ENCODE measurements at places on chromosomes 4 and X.
A peak's percentile ranks its signal among the peaks of the same experiment; 100 is the strongest.

- peak; percentile 70 for DNase-seq
These were observed 182.5 kb upstream of the NPY2R start for GRCh38 chr4:155025762-155026457.

DNA sequence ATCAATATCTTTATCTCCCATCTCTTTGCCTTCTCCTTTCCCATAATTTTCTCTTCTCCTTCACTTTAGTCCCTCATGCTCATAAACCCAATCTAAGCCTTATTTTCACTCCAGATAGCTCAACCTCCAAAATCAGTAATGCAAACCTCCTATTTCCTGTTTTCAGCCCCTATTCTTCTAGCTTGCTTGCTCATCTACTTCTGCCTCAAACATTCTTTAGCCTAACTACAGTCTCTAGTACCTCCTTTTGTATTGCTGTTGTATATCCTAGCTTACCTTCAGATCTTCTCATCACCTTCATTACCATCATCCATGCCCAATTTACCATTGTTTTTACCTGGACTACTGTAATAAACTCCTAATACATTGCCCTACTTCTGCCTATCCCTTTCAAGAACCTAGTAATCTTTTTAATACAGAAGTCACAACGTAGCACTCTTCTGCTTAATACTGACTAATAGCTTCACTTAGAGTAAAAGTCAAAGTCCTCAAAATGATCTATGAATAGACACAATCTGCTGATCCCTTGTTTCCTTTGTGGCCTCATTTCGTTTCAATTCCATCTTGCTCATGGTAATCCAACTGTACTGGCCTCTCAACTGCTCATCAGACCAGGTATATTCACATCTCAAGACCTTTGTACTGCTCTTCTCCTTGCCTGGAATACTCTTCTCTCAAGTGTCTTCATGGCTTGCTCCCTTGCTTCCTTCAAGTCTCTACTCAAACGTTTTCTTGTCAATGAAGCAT, 123.4 kb downstream of the FAM13A start:
- no peak for DNase-seq

GRCh38 chrX:46630141-46630540, 56.6 kb downstream of the CHST7 start:
- no peak for DNase-seq

DNA sequence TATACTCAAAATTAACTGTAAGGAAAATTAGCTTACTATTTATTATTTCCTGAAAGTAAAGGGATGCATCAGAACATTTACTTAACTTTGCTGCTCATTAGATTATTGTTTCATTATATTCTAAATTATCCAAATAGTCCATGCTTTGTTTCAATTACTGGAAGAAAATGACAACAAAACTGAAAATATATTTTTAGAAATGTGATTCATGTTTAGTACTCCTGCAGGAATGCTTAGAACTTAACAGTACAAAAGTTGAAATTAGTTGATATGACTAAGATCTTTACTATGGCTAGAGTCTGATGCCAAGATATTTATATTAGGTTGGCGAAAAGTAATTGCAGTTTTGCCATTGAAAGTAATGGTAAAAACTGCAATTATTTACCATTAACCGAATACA, 660.5 kb upstream of the PABPC4L start:
- DNase-seq, result no peak

GRCh38 chrX:115592997-115593734, 32.2 kb downstream of the PLS3 start:
- no peak for DNase-seq

DNA sequence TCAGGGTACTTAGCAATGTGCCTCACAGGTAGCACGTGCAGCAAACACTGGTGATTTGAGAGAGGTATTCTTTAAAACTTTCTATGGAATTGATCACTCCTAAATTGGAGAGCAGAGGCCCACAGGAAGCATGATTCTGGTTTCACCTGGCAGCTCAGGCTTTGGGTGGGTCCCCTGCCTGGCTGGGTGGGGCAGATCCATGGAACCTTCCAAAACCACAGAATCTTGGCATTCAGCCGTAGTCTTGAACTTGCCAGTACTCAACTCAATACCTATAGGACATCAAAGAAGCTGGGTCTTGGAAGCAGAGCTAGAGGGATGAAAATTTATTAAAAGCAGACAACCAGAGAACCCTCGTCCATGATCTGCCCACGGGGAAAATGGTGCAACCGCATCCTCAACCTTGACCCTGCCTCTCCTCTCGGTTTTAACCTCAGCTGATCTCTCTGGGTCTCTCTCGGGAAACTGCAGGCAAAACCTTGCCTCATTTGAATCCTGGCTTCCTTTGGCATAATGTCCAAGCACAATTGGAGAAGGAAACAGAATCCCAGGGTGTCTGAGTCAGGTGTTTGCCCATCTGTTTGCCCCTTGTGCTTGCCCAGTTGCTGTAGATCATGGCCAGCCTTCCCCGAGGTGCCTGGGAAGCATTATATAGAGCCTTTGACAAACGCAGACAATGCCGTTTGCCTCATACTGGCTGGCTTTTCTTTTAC, 22.9 kb downstream of the OTOP1 start:
- DNase-seq, result no peak

GRCh38 chr4:25981749-25982148, 67.7 kb downstream of the SMIM20 start:
- DNase-seq, result no peak

DNA sequence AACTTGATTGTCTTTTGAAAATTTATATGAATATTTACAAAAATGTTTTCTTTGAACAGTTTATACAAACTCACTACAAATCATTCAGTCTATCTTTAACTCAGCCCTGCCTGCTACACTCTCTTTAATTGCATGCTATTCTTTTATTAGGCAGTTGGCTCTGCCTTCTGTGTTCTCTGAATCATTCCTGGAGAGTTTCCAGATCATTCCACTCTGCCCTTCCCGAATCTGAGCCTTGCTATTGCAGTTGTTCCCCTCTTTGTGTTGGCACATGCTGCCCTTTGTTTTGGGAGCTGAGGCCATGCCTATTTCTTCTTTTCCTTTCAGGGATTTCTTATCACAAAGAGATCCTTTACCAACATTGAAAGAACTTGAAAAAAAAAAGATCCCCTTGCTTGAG, 8.7 kb upstream of the TECRL start:
- DNase-seq, result no peak

DNA sequence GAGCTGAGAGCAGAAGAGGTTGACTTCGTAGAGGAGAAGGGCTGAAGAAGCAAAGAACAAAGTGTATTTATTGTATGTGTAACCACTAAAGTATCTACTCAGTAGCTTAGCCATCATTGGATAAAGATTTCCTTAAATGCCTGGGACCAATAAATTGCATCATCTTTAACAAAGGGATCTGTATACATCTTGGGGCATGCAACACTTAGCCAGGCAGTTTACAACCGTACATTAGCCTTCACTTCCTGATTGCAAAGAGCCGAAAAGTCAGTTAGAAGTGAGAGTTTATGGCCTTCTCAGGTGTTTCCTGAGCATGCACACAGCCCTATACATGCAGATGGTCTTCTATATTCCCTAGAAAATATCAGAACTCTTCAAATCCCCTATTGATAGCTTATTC, 68.0 kb upstream of the MAGED1 start:
- no peak for DNase-seq

GRCh38 chr4:108168671-108169523, at the start of gene LEF1:
Gene LEF1, minus strand, starts transcription at chr4:108168932. Its CDS starts 1,165 bp downstream, at chr4:108167767.
- no peak for DNase-seq

DNA sequence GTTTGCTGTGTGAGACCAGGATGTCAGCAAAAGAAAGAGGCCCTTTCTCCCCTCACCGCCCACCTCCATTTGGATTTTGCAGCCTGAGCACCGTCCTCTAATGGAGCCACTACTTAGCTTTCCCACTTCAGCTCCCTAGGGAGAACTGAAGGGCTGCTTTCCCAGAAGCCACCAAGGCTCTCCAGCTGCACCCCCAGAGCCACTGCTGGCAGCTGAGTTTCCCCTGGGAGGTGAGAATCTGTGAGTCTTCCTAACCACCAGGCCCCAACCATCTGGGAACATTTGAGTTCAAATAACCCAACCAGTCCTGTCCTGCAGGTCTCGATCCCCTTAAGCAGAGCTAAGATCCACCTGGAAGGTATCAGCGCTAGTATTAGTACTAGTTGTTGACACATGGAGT, 173.1 kb upstream of the USP9X start:
- no peak for DNase-seq

DNA sequence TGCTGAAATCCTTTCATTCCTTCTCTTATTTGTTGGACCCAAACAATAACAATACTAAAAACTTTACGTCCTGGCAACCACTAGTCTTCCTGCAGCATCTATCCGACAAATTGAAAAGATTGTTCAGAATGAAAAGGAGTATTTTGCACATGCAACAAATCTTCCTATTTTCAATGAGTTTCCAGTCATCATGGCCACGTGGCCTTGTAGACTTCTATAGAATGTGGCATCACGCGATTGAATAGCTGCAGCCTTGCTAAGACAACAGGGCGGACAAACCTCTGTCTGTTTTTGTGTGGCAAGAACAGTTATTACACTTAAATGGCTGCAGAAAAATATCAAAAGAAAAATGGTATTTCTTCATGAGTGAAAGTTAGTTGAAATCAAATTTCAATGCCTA, 297.9 kb upstream of the LCORL start:
- no peak for DNase-seq

- DNase-seq, result no peak
These were observed 372.9 kb downstream of the STIM2 start for GRCh38 chr4:27233531-27233930.

DNA sequence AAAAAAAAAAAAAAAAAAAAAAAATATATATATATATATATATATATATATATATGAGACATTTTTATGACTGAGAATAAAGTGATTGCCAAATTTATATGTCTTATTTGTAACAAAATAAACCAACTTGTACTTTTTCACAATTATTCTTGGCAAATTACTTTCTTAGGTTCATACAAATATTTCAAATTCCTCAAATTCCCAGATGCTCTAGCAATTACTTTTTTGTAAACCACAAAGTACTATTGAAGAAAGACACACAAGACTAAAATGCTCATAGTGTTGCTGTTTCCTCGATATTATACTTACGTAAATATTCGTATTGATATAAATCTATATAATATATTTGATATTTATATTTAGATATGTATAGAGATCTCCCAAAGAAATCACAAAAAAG, 390.0 kb downstream of the FAT4 start:
- DNase-seq, result no peak

DNA sequence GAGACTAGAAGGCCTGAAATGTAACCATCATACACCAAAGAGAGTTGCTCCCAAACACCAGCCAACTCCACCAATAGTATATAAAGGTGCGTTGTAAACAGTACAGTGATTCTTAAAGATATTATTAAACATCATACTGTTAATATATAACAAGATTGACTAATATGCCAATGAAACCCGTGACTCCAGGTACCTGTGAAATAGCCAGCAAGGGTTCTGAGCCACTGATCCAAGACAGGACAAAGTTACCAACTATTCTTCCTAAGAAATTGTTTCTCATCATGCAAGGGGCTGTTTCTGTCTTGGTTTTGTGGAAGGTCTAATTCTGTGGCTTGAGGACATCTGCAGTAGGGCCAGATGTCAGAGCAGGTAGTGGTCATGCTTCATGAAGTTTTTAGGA, 47.2 kb downstream of the FHL1 start:
- DNase-seq, result no peak

DNA sequence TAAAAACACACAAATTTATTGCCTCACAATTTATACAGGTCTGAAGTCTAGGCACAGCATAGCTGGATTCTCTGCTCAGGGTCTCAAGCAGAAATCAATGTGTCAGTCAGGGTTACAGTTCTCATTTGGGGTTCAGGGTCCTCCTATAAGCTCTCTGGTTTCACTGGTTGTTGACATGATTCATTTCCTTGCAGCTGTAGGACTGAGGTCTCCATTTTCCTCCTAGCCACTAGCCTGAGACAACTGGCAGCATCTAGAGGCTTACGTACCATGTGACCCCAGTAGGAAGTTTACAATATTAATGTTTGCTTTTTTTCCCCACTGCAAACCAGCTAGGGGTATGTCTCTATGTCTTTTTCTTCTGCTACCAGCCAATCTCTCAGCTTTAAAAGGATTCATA, 102.5 kb downstream of the CPEB2 start:
- no peak for DNase-seq

- no peak for DNase-seq
These were observed 51.7 kb downstream of the HAND2 start for GRCh38 chr4:173478201-173478912.

GRCh38 chrX:129646566-129647417, 8.0 kb downstream of the APLN start:
- no peak for DNase-seq

DNA sequence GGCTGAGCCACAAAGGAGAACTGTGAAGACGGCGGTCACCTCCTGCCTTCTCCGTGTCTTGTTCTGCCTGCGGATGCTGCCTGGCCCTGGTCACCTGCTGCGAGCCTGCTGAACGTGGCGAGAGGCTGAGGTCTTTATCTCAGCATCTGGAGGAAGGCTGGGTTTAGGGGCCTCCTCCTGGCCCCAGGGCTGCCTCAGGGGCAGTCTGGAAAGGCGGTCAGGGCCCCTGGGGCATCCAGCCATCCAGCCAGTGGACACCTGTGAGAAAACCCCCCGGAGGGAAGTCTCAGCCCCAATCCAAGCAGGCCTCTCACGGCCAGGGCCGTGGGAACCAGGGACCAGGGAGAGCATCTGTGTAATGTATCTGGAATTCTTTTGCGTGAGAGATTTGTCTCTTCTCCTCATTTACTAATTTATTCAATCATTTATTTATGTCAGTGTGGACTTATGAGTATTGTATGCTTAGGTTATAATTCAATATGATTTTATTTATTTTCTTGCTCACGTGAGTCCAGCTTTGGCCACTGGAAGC, 11.3 kb downstream of the PDE6B start:
- no peak for DNase-seq

DNA sequence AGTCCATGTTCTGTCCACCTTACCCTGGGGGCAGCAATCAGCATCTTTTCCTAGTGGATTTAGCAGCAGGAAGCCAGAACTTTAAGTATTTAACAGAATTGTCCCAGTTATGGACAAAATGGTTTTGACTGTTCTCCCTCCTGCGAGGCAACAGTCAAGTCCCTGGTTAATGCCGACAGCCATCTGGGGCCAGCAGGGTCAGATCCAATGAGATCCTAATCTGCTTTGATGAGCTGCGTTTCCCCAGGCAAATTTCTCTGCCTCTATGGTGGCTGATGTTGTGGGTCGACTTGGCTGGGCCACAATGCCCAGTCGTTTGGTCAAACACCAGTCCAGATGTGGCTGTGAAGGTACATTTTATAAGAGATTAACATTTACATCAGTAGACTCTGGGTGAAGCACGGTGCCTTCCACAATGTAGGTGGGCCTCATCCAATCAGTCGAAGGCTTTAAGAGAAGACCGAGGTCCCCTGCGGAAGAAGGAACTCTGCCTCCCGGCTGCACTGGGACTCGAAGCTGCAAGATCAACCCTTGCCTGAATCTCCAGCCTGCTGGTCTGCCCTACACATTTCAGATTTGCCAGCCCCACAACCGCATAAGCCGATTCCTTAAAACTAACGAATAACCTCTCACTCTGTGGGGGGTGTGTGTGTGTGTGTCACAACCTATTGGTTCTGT, 89.0 kb upstream of the C4orf50 start:
- no peak for DNase-seq

- no peak for DNase-seq
These were observed 22.3 kb downstream of the TEC start for GRCh38 chr4:48247142-48247877.
